ENCODE measurements at places on chromosomes 4 and X. TPM values are rescaled to one million over a fixed set of nuclear protein-coding genes. Genes with fewer than 3 reads are reported as not detected.

Gene MAGEC1
- not detected for total RNA-seq

Gene NPY5R
- total RNA-seq: 2.7 TPM

Gene UGT2B15
- total RNA-seq: not detected

Gene IL13RA2
- not detected for total RNA-seq

Gene IL1RAPL2
- not detected for total RNA-seq

Gene MUC7
- total RNA-seq: not detected

Gene IQSEC2
- 12.9 TPM for total RNA-seq

Gene TRIM61
- total RNA-seq: 0.25 TPM

Gene PCDH7
- total RNA-seq: 26.2 TPM

Gene ZNF185
- 25.1 TPM for total RNA-seq

Gene NOX1
- total RNA-seq: not detected

Gene ADAM29
- total RNA-seq: not detected

Gene RXFP1
- total RNA-seq: not detected

Gene STOX2
- total RNA-seq: 4.8 TPM

Gene GAGE12J
- total RNA-seq: not detected

Gene PLAC8
- 0.98 TPM for total RNA-seq

Gene LRAT
- 1.1 TPM for total RNA-seq

Gene HTN3
- total RNA-seq: not detected

Gene ARMCX2
- 41.4 TPM for total RNA-seq

Gene JADE3
- total RNA-seq: 7.6 TPM

Gene CT45A8
- not detected for total RNA-seq

Gene NAP1L3
- total RNA-seq: 0.33 TPM

Gene SCML1
- 3.3 TPM for total RNA-seq

Gene REELD1
- total RNA-seq: not detected

Gene IL21
- total RNA-seq: not detected

Gene CHIC1
- total RNA-seq: 2.9 TPM

Gene UCP1
- not detected for total RNA-seq

Gene WDFY3
- 44.7 TPM for total RNA-seq

Gene DCAF8L2
- not detected for total RNA-seq

Gene GATA1
- total RNA-seq: not detected

Gene TLR10
- total RNA-seq: not detected

Gene MAGEA12
- total RNA-seq: not detected

Gene SMC1A
- total RNA-seq: 18.8 TPM

Gene RPS6KA3
- 18.1 TPM for total RNA-seq

Gene XAGE1A
- not detected for total RNA-seq

Gene ETDA
- not detected for total RNA-seq

Gene P2RY8
- not detected for total RNA-seq

Gene SMIM31
- total RNA-seq: not detected

Gene SCML2
- 0.38 TPM for total RNA-seq

Gene NXF2B
- total RNA-seq: not detected

Gene PROM1
- 13.9 TPM for total RNA-seq

Gene GPM6B
- total RNA-seq: 0.13 TPM

Gene ERVMER34-1
- total RNA-seq: 1.8 TPM

Measured in mesangial cell (primary cell).